ENCODE measurements at places on chromosomes 6 and 20.

GRCh38 chr6:158475344-158476302 lies 84.3 kb upstream of the TMEM181 start:
- peak; percentile 48 for DNase-seq

GRCh38 chr6:16762268-16762549 lies 949 bp upstream of the ATXN1 start:
- DNase-seq: no peak

GRCh38 chr20:4717816-4718570 lies 3.7 kb upstream of the PRND start:
- no peak for DNase-seq

DNA sequence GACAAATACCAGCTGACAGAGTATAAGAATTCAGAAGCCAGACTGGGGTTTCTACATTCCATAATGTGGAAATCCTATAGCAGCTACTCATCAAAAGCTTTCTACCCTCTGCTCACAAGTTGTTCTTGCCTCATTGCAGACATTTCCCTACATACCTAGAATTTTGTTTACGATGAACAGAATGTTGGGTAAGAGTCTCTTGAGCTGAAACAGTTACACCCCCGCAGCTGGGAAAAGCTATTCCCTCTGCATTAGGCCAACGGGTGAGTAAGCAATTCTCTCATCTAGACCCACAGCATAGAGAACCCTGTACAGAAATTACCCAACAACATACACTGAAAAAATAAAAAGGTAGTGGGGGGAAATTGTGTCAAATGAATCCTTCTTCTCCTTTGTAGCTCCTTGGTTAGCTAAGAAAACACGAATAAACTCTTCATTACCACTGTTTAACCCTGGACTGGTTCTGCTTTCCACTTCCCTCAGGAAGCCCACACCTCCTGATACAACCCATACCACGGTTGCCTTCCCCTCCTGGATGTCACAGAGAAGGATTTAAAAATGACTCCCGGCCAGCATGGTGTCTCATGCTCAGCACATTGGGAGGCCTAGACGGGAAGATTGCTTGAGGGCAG lies 215.0 kb upstream of the SHLD1 start:
- peak; percentile 98 for DNase-seq

GRCh38 chr6:95545686-95546085 lies 31.6 kb upstream of the MANEA start:
- DNase-seq: no peak

DNA sequence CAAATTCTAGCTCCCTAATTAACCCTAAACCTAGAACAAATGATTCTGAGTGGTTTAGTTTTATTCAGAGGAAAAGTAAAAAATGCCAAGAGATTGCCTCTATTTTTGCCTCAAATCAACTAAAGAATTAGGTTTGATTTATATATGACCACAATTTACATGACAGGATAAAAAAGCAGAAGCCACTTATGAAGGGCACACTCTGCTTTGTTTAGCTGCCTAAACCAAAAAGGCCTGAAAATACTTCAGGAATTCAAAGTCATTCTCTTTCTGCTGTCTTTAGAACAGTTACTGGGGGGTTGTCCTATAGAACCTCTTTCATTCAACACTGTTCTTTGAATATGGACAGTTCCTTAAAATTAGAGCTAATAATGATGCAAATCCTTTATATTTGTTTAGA lies 5.3 kb downstream of the FBXO5 start:
- no peak for DNase-seq

- no peak for DNase-seq
Observed at GRCh38 chr20:14955399-14955798, 618.0 kb upstream of the FLRT3 start.

- no peak for DNase-seq
Observed at GRCh38 chr20:6295127-6295866, 172.5 kb upstream of the FERMT1 start.

- no peak for DNase-seq
Observed at GRCh38 chr6:42271834-42272805, 54.5 kb upstream of the MRPS10 start.

- no peak for DNase-seq
Observed at GRCh38 chr6:158032354-158032733, 50.7 kb downstream of the SYNJ2 start.

GRCh38 chr6:103404799-103405198 lies 1454.9 kb downstream of the HACE1 start:
- DNase-seq: no peak

DNA sequence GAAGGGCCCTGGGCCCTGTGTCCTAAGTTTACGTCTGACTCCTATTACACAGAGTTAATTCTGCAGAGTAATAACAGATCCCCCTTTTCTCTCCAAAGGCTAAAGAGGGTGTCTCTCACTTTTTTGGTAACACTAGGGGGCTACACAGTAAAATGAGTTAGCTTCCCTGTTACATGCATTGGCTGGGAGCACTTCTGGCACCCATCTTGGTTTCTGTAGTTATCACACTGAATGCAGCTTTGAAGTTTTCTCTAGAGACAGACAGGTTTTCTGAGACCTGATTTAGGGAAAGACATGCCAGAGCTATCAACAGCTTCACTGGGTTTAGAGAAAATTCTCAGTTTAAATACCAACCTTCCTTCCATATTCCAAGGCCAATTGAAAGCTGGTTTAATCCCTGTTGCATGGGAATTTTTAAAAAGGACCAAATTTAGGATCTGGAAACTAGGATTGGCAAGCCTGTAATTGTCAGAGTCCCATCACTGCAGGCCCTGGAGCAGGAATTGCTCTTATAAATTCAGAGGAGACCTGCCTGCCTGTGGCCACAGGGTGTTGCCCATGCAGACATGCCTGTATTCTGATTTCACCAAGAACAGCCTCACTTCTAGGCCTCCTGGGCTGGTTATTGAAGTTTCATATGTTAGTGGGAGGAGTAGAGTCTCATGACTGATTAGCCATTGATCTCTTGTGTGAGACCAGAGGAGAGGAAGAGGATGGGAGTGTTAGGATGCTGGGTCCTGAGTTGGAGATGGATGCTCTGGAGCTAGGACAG lies 29.4 kb downstream of the RNF8 start:
- DNase-seq: no peak

- no peak for DNase-seq
Observed at GRCh38 chr20:57693670-57694329, 16.0 kb downstream of the PMEPA1 start.

DNA sequence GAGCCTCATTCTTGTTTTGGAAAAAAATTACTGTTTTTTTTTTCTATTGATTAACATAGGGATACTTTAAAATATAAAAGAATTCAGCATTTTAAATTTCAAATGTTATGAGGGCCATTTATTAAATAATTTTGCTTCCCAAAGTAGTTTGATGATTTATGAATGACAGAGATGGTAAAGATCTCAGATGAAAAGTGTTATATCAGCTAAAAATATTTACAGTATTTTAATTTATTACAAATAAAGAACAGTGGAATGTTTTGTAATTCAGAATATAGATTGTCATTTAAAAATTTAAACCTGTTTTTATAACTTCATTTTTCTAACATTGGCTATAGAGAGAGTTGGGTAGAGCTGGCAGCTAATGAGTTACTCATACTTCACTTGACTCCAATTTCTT lies 256.0 kb downstream of the TPBG start:
- no peak for DNase-seq

DNA sequence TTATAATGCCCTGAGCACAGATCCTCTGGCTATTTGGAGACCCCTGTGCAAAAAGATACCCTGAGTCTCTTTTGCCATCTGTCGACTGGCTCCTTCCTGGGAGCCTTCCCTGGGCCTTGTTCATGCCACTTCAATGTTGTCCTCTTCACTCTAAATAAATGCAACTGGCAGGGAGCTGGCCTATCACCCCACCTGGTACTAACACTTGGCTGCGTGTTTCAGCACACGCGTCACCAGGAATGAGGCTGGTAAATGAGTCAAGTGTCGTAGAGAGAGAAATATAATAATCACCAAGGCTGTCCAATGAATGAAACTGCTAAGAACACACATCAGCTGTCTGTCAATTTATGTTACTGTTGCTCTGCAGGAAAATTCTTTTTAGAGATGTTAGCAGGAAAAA lies 374.6 kb upstream of the JARID2 start:
- no peak for DNase-seq

DNA sequence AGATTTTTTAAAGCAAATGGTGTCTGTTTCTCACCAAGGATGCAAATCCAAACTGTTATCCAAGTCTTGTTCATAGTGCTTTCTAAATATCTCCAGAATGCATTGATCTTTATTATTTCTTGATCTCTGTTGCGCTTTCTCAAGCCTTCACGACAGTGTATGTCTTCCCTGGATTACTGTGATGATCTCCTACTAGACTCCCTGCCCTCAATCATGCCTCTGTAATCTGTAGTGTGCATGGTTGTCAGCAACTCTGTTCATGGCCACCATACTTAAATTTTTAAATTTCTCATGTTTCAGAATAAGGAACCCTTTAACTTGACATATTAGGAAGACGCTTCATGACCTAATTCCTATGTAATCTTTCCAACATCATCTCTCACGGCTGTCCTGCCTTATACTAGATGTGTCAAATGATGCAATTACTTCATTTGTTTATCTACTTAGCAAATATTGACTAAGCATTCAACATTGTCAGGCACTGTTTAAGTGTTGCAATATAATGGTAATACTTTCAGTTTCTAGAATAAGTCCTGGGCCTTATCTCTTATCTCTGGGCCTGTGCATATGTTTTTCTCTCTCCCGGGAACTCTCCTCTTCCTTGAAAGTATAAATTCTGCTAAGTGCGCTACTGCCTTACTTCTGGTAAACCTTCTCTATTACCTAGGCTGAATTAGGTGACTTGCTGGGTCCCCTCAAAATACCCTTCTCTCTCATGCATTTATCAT lies 25.6 kb upstream of the AHI1 start:
- peak; percentile 75 for DNase-seq

DNA sequence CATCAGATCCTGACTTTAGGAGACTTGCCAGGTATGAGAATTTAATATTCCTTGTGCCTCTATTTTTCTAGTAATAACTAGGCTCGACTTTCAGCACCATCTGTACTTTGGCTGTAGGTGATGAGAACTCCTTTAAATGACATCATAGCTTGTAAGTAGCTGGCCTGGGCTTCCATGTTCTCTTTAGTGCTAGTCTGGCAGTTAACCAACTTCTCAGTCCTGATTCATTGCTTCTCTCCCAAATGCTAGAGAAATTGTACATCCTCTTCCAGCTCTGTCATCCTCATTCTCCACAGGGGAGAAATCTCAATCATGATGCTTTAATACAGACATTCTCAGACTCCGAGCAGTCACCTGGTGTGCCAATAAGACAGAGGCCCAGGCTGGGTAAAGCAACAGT lies 143.5 kb upstream of the MOCS1 start:
- no peak for DNase-seq

DNA sequence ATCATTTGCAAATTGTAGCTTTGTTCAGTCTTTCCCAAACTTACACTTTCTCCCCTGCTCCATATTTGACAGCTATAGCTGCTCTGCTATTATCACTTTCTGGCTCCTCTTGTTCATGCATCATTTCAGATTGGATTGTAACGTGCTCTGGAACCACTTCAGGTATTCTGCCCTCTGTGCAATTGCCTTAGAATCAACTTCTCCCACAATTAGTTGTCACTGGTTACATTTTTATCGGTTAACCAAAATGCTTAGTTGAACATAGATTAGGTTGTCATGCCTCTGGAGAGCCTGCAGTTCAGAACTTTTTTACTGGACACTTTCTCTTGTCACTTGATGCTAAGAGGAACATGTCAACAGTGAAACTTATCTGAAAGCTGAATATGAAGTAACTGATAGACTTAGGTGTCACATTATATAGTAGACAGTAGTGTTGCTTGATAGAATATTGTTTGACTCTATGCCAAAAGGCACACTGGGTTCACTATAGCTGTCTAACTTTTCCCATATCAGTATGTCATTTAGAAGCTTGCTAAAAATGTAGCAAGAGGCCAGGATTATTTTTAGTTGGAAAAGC lies 127.7 kb upstream of the PTPRK start:
- no peak for DNase-seq

DNA sequence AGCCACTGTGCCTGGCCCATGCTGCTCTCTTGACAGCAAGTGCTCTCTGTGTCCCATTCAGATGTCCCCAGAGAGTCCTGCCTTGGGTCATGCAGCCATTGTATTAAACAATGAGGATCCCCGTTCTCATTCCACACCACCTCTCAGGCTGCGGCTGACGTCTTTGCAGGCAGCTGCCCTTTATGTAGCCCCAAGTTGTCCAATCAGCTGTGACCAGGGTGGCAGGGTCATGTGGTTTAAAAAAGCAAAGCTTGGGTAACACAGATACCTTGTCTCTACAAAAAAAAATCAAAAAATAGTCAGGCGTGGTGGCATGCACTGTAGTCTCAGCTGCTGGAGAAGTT lies 13.2 kb downstream of the GCNT2 start:
- DNase-seq: no peak

- DNase-seq: no peak
Observed at GRCh38 chr20:9412309-9412708, 102.1 kb upstream of the LAMP5 start.

DNA sequence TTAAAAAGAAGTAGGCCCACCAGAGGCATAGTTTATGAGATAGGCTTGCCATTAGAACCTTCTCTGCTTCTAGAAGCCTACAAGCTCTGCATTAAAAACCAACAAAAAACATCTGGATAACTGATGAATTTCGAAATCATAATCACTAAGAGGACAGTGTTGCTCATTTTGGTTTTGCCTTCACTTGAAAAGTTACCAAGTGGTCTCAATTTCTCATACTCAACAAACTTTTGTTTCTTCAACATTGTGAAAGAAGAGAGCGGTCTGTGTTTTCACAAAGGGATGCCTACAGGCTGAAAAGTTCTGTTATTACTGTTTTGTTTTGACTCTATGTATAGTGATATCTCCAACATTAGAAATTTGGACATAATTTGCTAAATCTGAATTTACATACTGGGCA lies 98.9 kb downstream of the PDSS2 start:
- peak; percentile 38 for DNase-seq

- DNase-seq: peak; percentile 3
Observed at GRCh38 chr6:5334341-5334740, 73.0 kb downstream of the FARS2 start.

DNA sequence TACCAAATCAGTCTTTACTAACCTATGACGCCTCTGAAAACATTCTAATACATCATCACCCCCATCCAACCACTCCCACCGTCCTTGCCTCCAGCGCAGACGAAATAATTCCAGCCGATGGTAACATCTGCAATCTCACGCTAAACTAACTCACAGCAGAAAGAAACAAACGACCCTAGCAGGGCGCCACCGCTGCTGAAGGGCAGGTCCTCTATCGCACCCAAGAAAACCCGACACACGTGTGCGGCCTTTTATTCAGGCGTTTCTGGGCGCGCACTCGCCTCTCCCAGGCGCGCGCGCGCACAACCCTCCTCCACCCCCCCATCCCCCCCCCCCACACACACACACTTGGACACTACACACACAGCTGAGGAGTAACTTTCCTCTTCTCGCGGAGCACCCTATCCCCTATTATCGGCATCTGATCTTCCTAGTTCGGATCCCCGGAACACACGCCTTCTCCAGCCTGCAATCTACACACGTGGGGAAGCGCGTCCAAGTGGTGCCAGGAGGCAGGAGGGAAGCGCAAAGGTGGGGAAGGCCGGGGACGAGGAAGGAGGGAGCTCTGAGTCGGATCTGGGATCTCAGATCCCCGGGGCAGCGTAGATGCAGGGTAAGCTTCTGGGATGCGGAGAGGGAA lies 1.4 kb downstream of the GFOD1 start:
- DNase-seq: peak; percentile 43

GRCh38 chr6:42984924-42985475 lies 630 bp downstream of the PPP2R5D start:
- no peak for DNase-seq

GRCh38 chr6:99353126-99353525 lies 3.7 kb upstream of the FAXC start:
- peak; percentile 26 for DNase-seq

- peak; percentile 100 for DNase-seq
Observed at GRCh38 chr6:37244430-37245310, 12.9 kb upstream of the TBC1D22B start.
